Upper lobe of left lung (tissue), 6 donors: ENCODE measurements at places on chromosomes 11 and 22. TPM values are rescaled to one million over a fixed set of nuclear protein-coding genes. Genes with fewer than 3 reads are reported as not detected.

Gene NOX4
- total RNA-seq, result 3.0 TPM

Gene C22orf31
- not detected for total RNA-seq

DNA sequence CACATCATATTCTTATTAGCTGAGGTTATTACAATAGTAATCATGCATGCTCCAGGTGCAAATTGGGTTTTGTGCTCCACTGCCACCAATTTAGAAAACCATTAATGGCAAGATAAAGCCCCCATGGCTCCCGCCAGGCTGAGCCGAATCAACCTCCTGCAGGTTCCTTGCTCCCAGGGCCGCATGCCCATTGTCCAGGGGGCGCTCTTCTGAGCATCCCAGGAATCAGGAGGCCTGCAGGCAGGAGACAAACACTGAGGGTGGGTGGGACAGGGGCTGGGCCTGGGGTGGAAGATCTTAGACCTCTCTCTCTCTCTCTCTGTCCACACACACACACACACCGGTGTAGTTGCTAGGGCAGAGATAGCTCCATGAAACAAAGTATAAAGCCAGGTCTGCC, 57.4 kb downstream of the BUD13 start:
- no peak overlapping the region for H3K4me3 ChIP-seq
- H3K4me1 ChIP-seq, result no peaks in the 10 kb centered on the region
- no peak for DNase-seq
- H3K36me3 ChIP-seq, result no peaks in the 10 kb centered on the region
- H3K27ac ChIP-seq, result no peak overlapping the region
- H3K27me3 ChIP-seq, result no peaks in the 10 kb centered on the region

DNA sequence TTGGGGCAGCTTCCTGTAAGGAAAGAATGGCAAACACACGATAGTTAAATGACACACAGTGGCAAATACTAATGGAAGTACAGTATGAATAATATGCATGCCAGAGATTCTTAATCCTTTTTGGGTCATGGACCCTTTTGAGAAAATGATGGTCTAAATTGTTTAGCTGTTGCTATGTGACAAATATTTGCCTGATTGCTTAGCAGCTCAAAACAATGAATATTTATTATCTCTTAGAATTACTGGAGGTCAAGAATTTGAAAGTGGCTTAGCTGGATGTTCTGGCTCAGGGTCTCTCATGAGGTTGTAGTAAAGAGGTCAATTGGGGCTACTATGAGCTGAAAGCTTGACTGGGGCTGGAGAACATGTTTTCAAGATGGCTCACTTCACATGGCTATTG, 69.7 kb downstream of the FANCF start:
- no peak overlapping the region for H3K4me3 ChIP-seq
- H3K4me1 ChIP-seq, result no peaks in the 10 kb centered on the region
- H3K27me3 ChIP-seq, result no peaks in the 10 kb centered on the region
- H3K27ac ChIP-seq, result no peak overlapping the region

DNA sequence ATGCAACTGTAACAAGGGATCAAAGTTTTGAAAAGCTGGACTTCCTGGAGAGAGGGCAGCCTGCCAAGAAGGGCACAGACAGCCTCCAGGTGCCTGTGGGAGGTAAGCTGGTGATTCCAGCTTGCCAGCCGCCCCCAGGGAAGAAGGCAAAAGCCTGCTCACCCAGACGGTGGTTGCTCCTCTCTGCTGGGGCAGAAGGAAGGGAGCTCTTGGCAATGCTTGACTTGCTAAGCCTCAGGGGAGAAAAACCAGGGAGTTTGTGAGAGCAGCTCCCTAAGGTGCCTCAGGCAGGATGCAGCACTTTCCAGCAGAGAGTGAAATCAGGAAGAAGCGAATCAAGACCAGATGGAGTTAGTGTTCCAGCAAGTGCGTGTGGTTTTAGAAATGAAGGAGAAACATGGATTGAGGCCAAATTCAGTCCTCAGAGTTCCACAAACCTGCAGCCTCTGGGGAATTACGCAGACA, 553.6 kb downstream of the BUD13 start:
- no peaks in the 10 kb centered on the region for H3K27me3 ChIP-seq
- no peaks in the 10 kb centered on the region for H3K36me3 ChIP-seq
- no peak overlapping the region for H3K27ac ChIP-seq
- no peak overlapping the region for H3K4me3 ChIP-seq

DNA sequence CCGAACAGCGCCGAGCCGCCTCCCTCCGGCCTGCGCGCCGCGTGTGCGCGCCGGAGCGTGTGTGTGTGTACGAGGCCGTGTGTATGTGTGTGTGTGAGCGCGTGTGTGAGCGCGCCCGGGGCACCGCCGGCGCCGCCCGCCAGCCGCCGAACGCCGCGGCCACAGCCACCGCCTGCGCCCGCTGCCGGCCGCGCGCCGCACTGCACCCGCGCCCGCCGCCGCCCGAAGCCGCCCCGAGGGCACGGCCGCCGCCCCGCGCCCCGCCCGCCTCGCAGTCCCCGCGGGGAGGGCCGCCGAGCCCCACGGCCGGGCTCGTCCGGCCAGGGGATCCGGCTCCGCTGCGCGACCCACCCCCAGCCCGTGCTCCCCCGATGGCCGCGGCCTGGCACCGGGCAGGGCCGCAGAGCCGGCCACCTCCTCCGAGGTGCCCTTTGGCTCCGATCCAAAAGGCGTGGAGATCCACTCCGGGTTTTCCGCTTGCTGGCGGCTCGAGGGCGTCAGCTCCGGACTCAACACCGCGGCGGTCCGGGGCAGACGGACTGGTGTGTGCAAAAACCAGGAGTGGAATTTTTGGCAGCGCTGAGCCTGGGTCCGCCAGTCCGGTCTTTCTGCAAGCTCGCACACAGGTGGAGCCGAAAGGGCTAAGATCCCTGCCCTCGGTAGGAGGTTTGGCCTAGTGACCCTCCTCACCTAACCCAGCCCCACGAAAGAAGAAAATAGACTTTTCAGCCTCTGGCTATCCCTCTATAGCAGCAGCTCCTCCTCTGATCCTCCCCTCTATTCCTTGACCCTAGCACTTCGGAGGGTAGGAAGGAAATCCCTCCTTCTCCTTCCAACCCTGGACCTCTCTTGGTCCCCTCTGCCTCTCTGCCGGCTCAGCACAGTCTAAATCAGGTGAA, at the start of gene SYT7:
Gene SYT7, minus strand, starts transcription at position 47 of the 899 bp plus-strand sequence. CDS start 256 bp downstream, outside the sequence.
- peaks cover 20% of the 10 kb centered on the region for H3K4me1 ChIP-seq
- peak; percentile 97 for DNase-seq
- peak within 1 kb of the TSS; percentile 75 for H3K27ac ChIP-seq
- peak within 1 kb of the TSS; percentile 51 for H3K4me3 ChIP-seq
- peaks cover 2% of the 10 kb centered on the region for H3K36me3 ChIP-seq
- H3K27me3 ChIP-seq, result peaks cover 4% of the 10 kb centered on the region
